ENCODE measurements at places on chromosomes 5 and 9.

GRCh38 chr9:110129425-110129824, 78.5 kb downstream of the C9orf152 start:
- no peak for DNase-seq

GRCh38 chr5:963310-963672, 45.3 kb upstream of the NKD2 start:
- no peak for DNase-seq

GRCh38 chr9:74218385-74219063, 278.6 kb upstream of the RORB start:
- no peak for DNase-seq

DNA sequence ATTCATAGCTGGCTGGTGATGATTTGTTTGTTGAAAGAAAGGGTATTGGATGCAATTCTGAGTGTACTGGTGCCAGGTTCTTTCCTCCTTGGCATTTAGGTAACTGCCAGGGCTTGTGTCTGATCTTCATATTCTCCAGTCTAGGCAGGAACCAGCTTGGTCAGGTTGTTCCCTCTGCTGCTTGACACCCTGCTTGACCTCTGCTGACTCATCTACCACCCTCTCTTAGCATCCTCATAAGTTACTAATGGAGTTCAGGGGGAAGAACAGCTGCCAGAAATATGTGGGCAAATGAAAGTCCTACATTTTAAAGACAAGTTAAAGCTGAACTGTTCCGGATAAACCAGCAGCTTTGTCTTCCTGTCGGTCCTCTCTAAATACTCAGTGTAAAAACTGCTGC, 116.1 kb upstream of the TNC start:
- no peak for DNase-seq

DNA sequence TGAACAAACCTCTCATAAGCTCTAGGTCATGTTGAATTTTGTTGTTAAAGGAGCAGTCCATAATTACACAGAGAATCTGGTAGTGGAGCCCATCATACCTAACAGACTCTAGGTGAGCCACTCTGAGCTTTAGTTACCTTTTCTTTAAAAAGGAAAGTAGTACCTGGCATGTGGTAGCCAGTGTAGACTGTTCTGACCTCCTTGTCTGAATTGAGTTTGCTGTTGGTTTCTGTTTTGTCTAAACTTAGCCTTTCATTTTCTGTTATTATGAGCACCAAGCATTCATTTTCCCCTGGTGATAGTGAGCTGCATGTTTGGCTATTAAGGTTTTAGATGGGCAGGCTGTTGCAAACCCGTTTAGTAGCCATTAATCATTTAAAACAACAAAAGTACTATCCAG, 112.2 kb downstream of the MAST4 start:
- DNase-seq, result no peak

DNA sequence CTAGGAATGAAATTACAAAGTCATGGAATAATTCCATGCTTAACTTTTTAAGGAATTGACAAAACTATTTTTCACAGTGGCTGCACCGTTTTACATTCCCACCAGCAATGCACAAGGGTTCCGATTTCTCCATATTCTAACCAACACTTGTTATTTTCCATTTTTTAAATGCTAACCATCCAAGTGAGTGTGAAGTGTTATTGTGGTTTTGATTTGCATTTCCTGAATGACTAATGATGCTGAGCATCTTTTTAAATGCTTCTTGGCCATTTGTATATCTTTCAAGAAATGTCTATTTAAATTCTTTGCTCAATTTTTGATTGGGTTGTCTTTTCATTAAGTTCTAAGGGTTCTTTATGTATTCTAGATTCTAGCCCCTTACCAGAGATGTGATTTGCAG, 479.5 kb upstream of the SMARCA2 start:
- DNase-seq, result no peak

GRCh38 chr5:61493973-61494372, 161.9 kb downstream of the ZSWIM6 start:
- no peak for DNase-seq

DNA sequence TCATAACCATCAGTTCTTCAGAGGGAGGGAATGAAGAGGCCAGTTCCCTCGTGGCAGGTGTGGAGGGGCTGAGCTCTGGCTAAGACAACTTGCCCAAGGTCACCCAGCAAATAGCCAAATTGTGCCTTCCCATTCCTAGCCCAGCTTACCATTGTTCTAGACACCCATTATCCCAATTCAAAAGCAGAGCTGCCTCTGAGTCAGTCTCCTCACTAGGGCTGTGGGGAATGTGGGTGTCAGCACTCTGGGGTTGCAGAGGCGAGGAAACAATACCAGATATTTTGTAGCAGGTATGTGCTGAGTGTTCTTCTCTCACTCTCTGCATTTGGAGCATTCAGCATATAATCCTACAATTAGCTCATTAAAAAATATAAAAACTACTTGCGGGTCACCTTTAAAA, 270.8 kb downstream of the PSAT1 start:
- DNase-seq, result no peak

DNA sequence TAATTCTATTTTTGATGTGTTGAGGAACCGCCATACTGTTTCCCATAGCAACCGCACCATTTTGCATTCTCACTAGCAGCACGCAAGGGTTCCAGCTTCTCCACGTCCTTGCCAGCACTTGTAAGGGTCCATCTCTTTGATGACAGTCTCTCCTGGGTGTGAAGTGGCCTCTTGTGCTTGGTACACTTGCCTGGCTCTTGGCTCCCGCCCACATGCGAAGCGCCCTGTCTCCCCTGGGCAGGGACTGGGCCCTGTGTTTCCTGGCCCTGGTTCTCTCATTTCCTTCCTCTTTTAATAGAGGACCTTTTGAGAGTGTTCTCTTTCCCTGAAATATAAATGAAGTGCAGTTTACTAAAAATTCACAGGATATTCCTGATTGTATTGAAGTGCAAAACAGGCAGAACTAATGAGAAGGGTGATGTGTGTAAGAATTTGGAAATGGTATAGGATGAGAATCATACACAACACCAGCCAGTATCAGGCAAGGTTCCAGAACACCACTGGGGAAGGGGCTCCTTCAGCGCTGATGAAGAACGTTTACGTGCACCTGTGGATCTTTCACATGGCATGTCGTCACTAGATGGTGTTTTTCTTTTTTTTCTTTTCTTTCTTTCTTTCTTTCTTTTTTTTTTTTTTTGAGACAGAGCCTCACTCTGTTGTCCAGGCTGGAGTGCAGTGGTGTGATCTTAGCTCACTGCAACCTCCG, 73.0 kb downstream of the EHMT1 start:
- no peak for DNase-seq

DNA sequence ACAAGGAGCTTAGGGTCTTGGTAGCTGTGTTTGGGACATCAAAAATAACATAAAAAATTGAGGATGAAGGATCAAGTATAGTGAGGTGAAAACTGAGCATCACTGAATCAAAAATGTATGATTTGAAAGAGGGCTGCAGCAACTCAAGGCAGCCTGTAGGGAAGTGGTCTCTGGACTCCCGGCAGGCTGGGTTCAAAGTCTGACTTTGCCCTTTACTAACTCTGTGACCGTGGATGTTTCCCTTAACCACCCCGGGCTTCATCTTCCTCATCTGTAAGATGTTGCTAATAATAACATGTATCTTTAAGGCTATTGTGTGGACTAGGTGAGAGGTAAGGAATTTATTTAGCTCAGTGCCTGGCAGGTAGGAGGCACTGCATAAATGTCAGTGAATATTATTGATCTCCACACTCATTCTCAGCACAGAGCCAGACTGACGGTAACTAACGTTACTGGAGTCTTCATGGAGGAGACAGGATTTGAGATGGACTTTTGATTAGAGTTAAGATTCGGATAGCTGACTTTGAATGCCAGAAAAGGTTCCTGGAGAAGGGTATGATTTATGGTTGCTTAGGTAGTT, 367.3 kb downstream of the NDUFS4 start:
- no peak for DNase-seq

DNA sequence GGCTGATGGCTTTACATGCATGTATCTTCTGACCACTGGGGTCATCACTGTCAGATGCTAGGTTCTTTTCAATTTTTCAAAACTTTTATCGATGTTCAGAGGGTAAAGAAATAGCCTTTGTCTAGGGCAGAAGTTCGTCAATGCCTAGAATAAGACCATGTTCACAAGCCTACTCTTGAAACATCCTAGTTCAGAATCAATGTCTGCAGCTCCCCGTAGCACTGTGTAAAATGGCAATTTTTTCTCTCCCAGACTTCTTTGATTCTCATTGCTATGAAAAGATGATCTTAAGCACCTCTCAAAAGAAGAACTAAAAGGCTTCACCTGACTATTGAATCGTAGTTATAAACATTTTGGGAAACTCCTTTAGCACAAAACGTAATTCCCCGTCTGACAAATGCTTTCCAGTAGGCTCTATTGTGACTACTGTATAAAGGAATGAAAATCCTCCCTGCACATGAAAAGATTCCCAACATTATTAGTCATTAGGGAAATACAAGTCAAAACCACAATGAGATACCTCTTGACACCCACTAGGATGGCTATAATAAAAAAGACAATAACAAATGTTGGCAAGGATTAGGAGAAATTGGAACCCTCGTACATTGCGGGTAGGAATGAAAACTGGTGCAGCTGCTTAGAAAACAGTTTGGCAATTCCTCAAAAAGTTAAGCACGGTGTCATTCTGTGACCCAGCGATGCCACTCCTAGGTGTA, 263.5 kb downstream of the ARHGAP26 start:
- no peak for DNase-seq
